ENCODE measurements at places on chromosomes 13 and 19. TPM values are rescaled to one million over a fixed set of nuclear protein-coding genes. Genes with fewer than 3 reads are reported as not detected.

IGFL3 gene
- total RNA-seq = not detected

PRODH2 gene
- not detected for total RNA-seq

JUND gene
- total RNA-seq = 844 TPM

LRG1 gene
- 2.5 TPM for total RNA-seq

ZNF709 gene
- total RNA-seq = 3.9 TPM

MAB21L1 gene
- total RNA-seq = 3.1 TPM
